NCI-H187 (cell line): ENCODE measurements at places on chromosomes 4 and X.

- DNase-seq: no peak
These were observed 547.2 kb upstream of the DIPK2B start for GRCh38 chrX:45747905-45748304.

DNA sequence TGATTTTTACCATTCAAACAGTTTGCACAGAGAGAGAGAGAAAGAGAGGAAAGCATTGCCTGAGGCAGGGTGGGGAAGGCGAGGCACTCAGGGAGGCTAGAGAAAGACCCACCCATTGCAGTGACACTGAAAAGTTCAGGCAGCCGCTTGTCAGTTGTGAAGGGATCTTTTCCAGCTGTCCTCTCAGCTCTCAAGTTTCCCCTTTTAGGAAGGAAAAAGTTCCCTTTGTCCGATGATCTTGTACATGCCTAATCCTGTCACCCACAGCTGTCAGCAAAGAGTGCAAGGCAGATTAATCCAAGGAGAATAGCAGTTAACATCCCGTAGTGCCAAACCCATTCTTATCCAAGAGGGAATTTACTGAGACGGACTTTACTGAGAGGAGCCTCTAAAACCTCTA lies 255.0 kb downstream of the MAGEB5 start:
- no peak for DNase-seq

GRCh38 chr4:4490041-4490440 lies 51.8 kb downstream of the STX18 start:
- DNase-seq: no peak

GRCh38 chrX:105636667-105637066 lies 185.7 kb upstream of the NRK start:
- no peak for DNase-seq
